ENCODE measurements at places on chromosomes 1 and 21.

GRCh38 chr1:181135437-181135731 lies 46.9 kb downstream of the IER5 start:
- peak overlapping the region; percentile 96 for H3K27ac ChIP-seq
- peaks cover 95% of the 10 kb centered on the region for H3K4me1 ChIP-seq
- H3K27me3 ChIP-seq: no peaks in the 10 kb centered on the region
- peak overlapping the region; percentile 90 for H3K4me3 ChIP-seq
- DNase-seq: no peak

DNA sequence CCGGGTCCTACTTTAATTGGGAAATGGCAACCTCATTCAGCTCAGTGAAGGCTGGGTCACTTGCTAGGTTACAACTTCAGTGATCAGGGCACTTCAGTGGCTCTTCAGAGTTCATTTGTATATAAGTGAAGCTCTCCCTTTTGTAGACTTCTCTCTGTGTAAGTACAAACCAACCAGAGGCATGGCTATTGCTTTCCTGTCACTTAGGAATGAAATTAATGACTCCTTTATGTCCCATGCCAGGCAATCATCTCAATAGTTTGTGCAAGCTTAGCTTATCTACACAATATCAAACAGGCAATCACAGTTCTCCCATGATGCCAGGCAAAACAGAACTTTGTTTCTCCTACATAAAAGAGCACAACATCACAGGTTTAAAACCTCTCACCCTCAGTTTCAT lies 22.8 kb upstream of the CTBS start:
- no peak overlapping the region for H3K27ac ChIP-seq
- no peaks in the 10 kb centered on the region for H3K27me3 ChIP-seq
- no peak overlapping the region for H3K4me3 ChIP-seq
- no peak for DNase-seq
- H3K36me3 ChIP-seq: no peaks in the 10 kb centered on the region

- H3K36me3 ChIP-seq: no peaks in the 10 kb centered on the region
- H3K27me3 ChIP-seq: peaks cover 28% of the 10 kb centered on the region
- H3K27ac ChIP-seq: no peak overlapping the region
- H3K4me3 ChIP-seq: no peak overlapping the region
- peaks cover 12% of the 10 kb centered on the region for H3K4me1 ChIP-seq
Observed at GRCh38 chr1:194281376-194281775, 1095.0 kb upstream of the B3GALT2 start.

DNA sequence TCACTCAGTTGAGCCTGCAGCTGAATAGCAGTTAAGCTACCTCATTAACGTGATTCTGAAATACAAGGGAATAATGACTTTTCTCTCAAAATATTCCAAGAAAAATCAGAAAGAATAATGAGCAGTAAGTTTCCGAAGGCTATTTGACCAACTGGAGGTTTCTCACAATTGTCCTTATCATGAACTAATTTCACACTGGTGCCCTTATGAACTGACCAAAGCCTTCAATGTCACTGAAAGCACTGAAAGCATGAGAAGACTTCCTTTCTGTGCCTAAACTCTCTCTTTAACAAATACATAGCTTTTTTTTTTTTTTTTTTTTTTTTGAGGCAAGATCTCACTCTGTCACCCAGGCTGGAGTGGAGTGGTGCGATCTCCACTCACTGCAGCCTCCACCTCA lies 18.8 kb downstream of the EIF4G3 start:
- no peaks in the 10 kb centered on the region for H3K27me3 ChIP-seq
- no peak for DNase-seq
- H3K27ac ChIP-seq: no peak overlapping the region
- peaks cover 34% of the 10 kb centered on the region for H3K4me1 ChIP-seq

DNA sequence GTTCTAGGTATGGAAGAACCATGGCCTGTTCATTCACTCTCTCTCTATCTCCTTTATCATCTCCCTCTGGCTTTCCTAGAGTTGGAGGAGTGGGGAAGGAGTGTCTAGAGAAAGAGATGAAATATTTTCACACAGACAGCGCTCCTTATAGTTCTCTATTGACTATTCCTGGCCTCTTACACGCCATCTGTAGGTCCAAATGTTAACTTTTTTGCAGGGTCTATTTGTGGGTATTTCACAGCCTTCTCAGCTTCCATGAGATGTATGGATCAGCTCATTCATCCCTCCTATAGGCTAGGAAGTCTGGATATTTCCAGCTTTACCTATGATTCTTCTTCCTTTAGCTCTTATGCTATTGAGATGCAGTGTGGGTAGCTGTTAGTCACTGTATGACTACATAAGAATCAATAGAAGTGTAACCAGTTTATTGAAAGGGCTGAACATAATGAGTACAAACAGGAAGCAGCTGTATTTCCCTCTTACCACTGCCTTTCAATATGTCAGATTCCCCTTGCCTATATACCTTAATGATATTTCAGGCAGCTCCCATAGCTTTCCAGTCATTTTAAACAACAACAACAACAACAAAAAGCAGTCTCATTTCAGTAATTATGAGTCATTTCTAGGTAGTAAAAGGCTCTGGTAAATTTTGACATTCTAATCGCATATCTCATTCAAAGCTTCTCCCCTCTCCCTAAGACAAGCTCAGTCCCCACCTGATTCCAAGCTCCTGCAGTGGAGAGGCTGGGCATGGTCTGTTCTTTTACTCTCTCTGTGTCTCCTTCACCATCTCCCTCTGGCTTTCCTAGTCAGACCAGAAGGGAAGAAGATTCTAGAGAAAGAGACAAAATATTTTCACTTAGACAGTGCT lies 149.5 kb downstream of the TTLL7 start:
- H3K4me3 ChIP-seq: no peak overlapping the region
- no peak for DNase-seq
- H3K27ac ChIP-seq: no peak overlapping the region
- H3K4me1 ChIP-seq: no peaks in the 10 kb centered on the region
- H3K27me3 ChIP-seq: no peaks in the 10 kb centered on the region
- peaks cover 5% of the 10 kb centered on the region for H3K36me3 ChIP-seq

- DNase-seq: no peak
- H3K27ac ChIP-seq: no peak overlapping the region
- H3K27me3 ChIP-seq: peaks cover 9% of the 10 kb centered on the region
- no peak overlapping the region for H3K4me3 ChIP-seq
- no peaks in the 10 kb centered on the region for H3K36me3 ChIP-seq
Observed at GRCh38 chr1:15981679-15982078, 5.8 kb upstream of the ZBTB17 start.

GRCh38 chr1:156140879-156141707 lies 12.3 kb upstream of the SEMA4A start:
- peak overlapping the region; percentile 17 for H3K27ac ChIP-seq
- no peak for DNase-seq
- H3K4me3 ChIP-seq: no peak overlapping the region
- H3K36me3 ChIP-seq: no peaks in the 10 kb centered on the region
- peaks cover 6% of the 10 kb centered on the region for H3K4me1 ChIP-seq

DNA sequence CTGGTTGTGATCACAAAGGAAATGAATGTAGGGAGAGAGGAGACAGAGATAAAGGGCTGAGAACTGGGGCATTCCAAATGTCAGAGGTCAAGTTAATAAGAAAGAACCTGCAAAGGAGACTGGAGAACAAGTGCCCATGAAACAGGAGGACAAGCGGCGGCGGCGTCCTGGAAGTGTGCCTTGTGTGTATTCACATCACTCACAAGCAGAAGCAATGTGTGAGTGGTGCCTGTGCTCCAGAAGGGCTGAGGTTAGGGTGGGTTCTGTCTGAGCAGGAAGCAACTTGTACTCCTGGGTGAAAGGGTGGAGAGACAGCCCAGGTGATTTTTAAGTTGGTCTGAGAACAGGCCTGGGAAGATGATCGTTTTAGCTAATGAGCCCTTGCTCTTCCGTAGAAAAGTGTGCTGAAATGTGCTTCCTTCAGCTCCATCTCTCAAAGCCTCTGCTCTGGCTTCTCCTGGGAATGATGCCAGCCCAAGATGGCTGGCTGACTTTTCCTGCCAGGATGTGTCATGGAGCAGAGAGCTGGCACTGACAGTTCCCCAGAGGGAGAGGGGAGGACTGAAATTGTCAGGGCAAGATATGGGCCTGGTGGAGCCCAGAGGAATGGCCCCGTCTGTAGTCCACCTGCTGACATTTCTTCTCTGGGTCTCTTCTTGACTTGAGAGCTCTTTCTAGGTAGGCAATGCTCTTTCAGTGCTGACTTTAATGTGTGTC lies 25.1 kb upstream of the PLEKHA6 start:
- H3K4me1 ChIP-seq: peaks cover 6% of the 10 kb centered on the region
- H3K36me3 ChIP-seq: no peaks in the 10 kb centered on the region
- no peaks in the 10 kb centered on the region for H3K27me3 ChIP-seq
- H3K27ac ChIP-seq: no peak overlapping the region
- no peak for DNase-seq

DNA sequence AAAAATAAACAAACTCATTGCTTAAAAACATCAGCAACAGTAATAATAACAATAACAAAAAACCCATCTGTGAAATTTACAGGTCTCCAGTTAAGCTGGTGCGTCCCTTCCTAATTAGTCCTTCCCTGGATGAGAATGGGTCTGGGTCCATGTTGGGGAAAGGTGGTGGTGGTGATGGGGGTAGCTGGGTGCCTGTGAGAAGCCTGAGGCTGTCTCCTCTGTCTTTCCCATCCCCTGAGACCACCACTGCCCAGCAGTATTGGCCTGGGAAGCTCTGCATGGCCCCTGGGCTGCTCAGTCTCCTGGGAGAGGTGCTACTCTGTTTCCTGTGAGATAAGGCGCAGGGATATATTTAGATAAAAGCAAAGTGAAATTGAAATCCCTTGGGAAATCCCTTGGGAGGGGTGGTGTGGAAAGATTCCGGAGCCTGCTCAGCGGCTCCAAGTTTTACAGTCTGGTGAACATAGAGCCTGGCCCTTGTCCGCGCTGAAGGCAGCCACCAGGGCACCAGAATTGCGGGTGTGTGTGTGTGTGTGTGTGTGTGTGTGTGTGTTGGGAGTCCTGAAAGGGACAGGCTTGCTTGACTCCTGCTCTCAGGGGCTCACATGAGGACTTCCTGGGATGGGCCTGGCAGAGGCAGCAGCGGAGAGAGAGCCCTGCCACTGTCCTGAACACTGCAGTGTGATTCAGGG lies 150.2 kb downstream of the FOXD2 start:
- DNase-seq: no peak
- no peaks in the 10 kb centered on the region for H3K4me1 ChIP-seq
- no peak overlapping the region for H3K4me3 ChIP-seq
- no peak overlapping the region for H3K27ac ChIP-seq
- H3K27me3 ChIP-seq: peaks cover 15% of the 10 kb centered on the region
- H3K36me3 ChIP-seq: no peaks in the 10 kb centered on the region

DNA sequence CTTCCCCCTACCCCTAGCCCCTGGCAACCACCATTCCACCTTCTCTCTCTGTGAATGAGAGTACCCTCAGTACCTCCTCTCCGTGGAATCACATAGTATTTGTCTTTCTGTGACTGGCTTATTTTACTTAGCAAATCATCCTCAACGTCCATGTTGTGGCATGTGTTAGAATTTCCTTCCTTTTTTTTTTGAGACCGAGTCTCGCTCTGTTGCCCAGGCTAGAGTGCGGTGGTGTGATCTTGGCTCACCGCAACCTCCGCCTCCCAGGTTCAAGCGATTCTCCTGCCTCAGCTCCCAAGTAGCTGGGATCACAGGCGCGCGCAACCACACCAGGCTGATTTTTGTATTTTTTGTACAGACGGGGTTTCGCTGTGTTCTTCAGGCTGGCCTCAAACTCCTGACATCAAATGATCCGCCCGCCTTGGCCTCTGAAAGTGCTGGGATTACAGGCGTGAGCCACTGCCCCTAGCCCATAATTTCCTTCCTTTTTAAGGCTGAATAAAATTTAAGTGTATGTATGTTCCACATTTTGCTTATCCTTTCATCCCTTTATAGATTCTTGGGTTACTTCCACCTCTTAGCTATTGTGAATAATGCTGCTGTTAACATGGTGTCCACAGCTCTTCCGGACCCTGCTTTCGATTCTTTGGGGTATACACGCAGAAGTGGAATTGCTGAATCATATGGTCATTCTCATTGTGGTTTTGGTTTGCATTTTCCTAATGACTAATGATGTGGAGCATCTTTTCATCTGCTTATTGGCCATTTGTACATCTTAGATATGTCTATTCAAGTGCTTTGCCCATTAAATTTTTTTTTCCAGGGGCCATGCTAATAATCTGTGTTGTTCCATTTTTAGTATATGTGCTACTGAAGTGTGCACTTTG lies 32.3 kb downstream of the ERRFI1 start:
- peaks cover 14% of the 10 kb centered on the region for H3K4me1 ChIP-seq
- H3K36me3 ChIP-seq: peaks cover 7% of the 10 kb centered on the region

DNA sequence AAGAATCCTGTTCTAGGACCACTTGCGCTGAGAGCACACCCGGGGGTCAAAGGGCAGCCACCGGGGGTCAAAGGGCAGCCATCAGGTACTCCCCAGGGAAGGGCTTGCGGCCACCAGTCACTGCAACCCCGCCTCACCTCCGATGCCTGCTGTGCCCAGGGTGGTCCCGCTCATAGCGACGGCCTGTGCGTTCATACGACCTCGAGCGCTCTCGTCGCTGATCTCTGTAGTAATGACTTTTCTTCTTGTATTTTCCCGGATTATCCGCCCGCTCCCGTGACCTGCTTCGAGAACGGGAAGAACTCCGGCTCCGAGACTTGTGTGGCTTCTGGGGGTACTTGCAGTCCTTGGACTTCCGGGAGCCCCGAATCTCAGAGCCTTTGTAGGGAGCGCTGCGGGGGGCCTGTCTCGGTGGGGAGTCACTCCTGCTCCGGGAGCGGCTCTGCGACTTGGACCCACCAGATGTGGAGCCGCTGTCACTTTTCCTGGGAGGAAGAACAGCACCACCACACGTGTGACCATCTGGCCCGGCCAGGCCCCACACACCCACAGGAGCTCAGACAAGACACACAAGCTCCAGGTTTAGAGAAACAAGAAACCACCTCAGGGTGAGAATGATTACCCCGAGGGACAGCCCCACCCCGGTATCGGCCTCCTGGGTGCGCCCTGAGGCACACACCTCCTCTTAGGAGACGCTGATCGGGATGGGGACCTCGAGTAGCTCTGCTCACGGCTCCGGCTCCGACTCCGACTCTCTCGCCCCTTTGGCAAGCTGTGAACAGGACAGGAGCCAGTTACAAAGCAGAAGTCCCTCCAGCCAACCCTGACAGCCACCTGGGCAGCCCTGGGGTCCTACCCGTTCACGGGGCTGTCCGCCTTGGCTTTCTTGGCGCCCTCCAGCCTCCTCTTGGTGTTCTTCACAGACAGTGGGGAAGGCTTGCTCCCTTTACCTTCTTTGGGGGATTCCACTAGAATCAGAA lies 11.7 kb downstream of the CCNL2 start:
- no peak overlapping the region for H3K27ac ChIP-seq
- H3K36me3 ChIP-seq: peaks cover 8% of the 10 kb centered on the region
- no peak overlapping the region for H3K4me3 ChIP-seq
- H3K27me3 ChIP-seq: no peaks in the 10 kb centered on the region
- no peak for DNase-seq

DNA sequence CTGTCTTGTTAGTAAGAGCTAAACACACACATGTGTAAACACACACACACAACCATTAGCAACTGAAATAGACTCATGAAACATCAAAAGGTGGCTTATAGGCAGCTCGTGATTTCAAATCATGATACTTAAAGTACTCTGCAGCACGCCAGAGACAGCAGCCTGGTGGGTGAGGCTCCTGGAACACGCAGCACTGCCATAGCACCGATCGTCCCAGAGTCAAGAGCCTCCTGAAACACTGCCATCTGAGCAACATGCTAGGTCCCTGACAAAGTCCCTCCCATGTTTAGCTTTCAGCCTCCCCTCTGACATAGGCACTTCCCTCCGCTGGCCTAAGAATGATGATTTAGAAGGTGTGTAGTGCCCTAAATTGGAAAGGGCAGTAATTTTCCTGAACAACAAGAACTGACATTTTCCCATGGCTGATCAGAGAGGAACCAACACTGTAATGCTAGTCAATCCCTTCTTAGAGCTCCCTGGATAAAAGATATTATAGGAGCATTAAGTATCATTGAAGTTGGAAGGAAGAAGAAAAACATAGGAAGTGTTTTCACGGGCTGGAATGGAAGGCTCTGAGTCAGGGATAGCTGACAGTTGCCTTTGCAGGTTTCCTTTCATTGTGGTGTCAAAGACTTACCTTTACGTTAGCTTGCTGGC lies 14.1 kb upstream of the DPT start:
- H3K27me3 ChIP-seq: peaks cover 15% of the 10 kb centered on the region
- H3K36me3 ChIP-seq: no peaks in the 10 kb centered on the region
- no peak overlapping the region for H3K4me3 ChIP-seq
- H3K4me1 ChIP-seq: no peaks in the 10 kb centered on the region

Data from naive B cell (primary cell).